ENCODE measurements at places on chromosomes 2 and 18. TPM values are rescaled to one million over a fixed set of nuclear protein-coding genes. Genes with fewer than 3 reads are reported as not detected.

Gene ANKRD30BL
- not detected for total RNA-seq

- no peaks in the 10 kb centered on the region for H3K27me3 ChIP-seq
- peak overlapping the region; percentile 42 for H3K27ac ChIP-seq
- H3K36me3 ChIP-seq: no peaks in the 10 kb centered on the region
- peak overlapping the region; percentile 6 for H3K4me3 ChIP-seq
- H3K4me1 ChIP-seq: peaks cover 26% of the 10 kb centered on the region
These were observed 115.3 kb upstream of the TANK start for GRCh38 chr2:161044921-161045320.

Gene TEX44
- total RNA-seq: not detected

- no peak overlapping the region for H3K4me3 ChIP-seq
- no peak overlapping the region for H3K27ac ChIP-seq
- H3K27me3 ChIP-seq: peaks cover 10% of the 10 kb centered on the region
- H3K4me1 ChIP-seq: no peaks in the 10 kb centered on the region
- H3K36me3 ChIP-seq: no peaks in the 10 kb centered on the region
These were observed 51.0 kb downstream of the POU3F3 start for GRCh38 chr2:104904889-104905288.

- H3K27ac ChIP-seq: no peak overlapping the region
- H3K4me1 ChIP-seq: no peaks in the 10 kb centered on the region
- DNase-seq: no peak
- no peaks in the 10 kb centered on the region for H3K36me3 ChIP-seq
- H3K4me3 ChIP-seq: no peak overlapping the region
- H3K27me3 ChIP-seq: no peaks in the 10 kb centered on the region
These were observed 6.7 kb upstream of the SCN1A start for GRCh38 chr2:166134252-166135151.

Gene GREB1L
- total RNA-seq: 7.8 TPM

DNA sequence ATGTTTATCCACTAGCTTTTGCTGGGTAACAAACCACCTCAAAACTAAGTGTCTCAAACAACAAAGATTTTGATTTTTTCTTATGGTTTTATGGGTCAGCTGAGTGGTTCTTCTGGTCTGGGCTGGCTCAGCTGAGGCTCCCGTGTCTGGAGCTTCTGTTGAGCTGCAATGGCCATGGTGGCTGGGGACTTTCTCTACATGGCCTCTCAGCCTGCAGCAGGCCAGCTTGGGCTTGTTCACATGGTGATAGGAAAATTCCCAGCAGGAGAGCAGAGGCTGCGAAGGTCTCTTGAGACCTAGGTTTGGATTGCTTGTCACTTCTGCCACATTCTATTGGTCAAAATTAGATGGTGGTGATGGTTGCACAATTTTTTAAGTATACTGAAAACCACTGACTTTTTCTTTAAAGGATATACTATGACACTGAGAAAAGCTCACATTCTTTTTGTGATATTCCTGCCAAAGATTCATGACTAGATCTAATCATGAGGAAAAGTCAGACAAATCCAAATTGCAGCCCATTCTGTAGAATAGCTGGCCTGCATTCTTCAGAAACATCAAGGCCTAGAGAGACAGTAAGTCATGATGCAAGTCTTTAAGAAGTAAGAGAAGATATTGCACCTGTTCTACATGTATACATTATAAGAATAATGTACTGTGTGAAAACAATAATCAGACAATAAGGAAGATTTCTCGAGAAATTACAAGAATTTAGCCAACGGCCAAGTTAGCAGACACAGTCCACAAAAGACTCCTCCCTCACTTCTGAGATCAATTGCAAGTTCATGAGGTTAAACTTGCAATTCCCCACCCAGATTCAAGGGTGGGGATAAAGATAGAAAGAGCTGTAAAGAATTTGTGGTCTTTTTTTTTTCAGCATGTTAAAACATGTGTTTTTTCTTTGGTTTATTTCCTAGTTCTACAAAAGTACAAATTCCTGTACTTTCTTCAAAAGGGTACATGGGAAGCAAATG is 35.0 kb upstream of the IL1R2 start:
- no peak overlapping the region for H3K27ac ChIP-seq
- H3K4me1 ChIP-seq: no peaks in the 10 kb centered on the region
- H3K36me3 ChIP-seq: no peaks in the 10 kb centered on the region
- H3K4me3 ChIP-seq: no peak overlapping the region
- no peak for DNase-seq

GRCh38 chr18:55401638-55402191 is 186.3 kb downstream of the TCF4 start:
- peak overlapping the region; percentile 64 for H3K4me3 ChIP-seq
- H3K27ac ChIP-seq: peak overlapping the region; percentile 79
- H3K27me3 ChIP-seq: no peaks in the 10 kb centered on the region

- H3K27ac ChIP-seq: no peak overlapping the region
- no peaks in the 10 kb centered on the region for H3K36me3 ChIP-seq
- no peaks in the 10 kb centered on the region for H3K27me3 ChIP-seq
- no peak for DNase-seq
- H3K4me1 ChIP-seq: no peaks in the 10 kb centered on the region
- H3K4me3 ChIP-seq: no peak overlapping the region
These were observed 22.7 kb upstream of the GCG start for GRCh38 chr2:162174746-162175145.

Gene GNAL
- total RNA-seq: 5.5 TPM

DNA sequence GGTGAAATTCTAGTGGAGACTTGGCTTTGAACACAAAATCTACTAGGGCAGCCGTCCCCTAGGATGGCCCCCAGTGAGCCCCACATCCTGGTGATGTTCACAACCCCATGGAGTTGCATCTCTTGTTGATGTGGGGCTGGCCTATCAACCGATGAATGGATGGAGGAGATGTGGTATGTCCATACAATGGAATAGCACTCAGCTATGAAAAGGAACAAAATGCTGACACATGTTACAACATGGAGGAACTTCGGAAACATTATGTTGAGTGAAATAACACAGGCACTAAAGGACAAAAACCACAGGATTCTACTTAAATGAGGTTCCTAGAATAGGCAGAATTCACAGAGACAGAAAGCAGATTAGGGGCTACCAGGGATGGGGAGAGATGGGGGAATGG is 80.1 kb upstream of the ASAP2 start:
- H3K36me3 ChIP-seq: no peaks in the 10 kb centered on the region
- no peaks in the 10 kb centered on the region for H3K27me3 ChIP-seq
- no peak overlapping the region for H3K4me3 ChIP-seq
- no peak overlapping the region for H3K27ac ChIP-seq
- no peak for DNase-seq

- no peak overlapping the region for H3K4me3 ChIP-seq
- H3K27ac ChIP-seq: no peak overlapping the region
- no peaks in the 10 kb centered on the region for H3K4me1 ChIP-seq
These were observed 78.6 kb downstream of the ANKRD44 start for GRCh38 chr2:197232010-197232409.

Gene ZNG1B
- total RNA-seq: 18.9 TPM

Gene RNF181
- total RNA-seq: 107 TPM

DNA sequence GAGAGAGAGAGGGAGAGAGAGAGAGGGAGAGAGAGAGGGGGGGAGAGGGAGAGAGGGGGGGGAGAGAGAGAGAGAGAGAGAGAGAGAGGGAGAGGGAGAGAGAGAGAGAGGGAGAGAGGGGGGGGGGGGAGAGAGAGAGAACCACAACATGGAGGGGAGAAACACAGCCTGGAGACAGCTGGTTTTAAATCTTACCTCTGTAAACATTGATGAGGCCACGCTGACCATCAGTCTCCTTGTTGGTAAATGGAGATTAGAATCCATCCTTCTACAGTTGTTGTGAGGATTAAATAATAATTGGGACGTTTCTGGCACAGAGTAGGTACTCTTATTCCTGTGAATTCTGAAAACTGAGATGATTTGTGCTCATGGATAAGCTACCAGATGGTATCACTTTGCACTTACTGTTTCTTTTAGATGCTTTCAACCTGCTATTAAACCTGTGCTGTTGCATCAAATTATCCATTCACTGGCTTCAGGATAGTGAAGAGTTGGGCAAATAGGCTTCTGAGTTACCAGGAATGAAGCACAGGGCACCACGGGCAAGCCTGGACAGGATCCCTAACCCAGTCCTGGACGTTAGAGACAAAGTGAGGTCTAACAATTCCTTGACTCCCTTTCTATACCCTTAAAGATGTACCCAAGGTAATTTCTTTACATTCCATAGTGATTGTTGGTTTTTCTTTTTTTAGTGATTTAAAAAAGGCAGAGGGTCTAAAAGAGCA is 318.1 kb downstream of the ZNF521 start:
- H3K4me1 ChIP-seq: no peaks in the 10 kb centered on the region
- no peak for DNase-seq
- H3K36me3 ChIP-seq: no peaks in the 10 kb centered on the region
- H3K27ac ChIP-seq: no peak overlapping the region
- no peaks in the 10 kb centered on the region for H3K27me3 ChIP-seq
- H3K4me3 ChIP-seq: no peak overlapping the region

DNA sequence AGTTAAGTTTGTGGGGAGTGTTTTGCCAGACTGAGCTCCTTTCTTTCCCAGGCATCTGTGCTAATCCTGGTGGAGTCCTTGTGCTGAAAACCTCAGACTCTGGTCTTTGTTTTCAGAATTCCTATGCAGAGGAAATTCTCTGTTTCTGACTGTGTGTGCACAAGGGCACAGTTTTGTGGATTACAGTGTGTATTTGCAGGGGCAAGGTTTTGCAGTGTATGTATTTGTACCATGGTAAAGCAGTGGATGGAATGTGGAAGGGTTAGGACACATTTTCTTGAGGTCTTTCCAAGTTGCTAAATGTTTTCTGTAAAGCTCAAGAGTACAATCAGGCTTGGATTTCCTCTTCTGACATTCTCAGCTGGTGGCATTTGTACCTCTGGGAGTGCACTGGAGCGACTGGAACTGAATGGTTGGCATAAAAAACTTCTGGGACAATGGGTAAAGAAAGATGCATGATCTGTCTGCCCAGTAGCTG is 139.5 kb upstream of the RND3 start:
- H3K4me3 ChIP-seq: no peak overlapping the region
- H3K27me3 ChIP-seq: no peaks in the 10 kb centered on the region
- H3K4me1 ChIP-seq: no peaks in the 10 kb centered on the region
- no peak overlapping the region for H3K27ac ChIP-seq
- no peaks in the 10 kb centered on the region for H3K36me3 ChIP-seq

DNA sequence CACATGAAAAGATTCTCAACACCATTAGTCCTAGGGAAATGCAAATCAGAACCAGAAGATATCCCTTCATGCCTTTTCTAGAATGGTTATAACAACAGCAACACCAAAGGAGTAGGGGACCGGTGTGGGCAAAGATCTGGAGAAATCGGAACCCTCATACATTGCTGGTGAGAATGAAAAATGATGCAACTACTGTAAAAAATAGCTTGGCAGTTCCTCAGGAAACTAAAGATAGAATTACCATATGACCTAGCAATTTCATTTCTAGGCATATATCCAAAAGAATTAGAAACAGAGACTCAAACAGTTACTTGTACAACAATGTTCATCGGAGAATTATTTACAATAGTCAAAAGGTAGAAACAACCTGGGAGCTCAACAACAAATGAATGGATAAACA is 29.2 kb upstream of the CDH7 start:
- H3K36me3 ChIP-seq: no peaks in the 10 kb centered on the region
- no peak overlapping the region for H3K27ac ChIP-seq
- no peak overlapping the region for H3K4me3 ChIP-seq
- DNase-seq: no peak

DNA sequence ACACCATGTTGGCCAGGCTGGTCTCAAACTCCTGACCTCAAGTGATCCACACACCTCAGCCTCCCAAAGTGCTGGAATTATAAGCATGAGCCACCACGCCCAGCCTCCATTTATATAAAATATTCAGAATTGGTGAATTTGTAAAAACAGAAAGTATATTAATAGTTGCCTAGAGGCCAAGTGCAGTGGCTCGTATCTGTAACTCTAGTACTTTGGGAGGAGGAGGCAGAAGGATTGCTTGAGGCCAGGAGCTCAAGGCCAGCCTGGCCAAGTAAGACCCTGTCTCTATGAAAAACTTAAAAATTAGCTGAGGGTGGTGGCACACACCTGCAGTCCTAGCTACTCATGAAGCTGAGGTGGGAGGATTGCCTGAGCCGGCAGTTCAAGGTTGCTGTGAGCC is 89.6 kb downstream of the SLC25A12 start:
- H3K36me3 ChIP-seq: peaks cover 52% of the 10 kb centered on the region
- H3K4me3 ChIP-seq: no peak overlapping the region
- no peaks in the 10 kb centered on the region for H3K27me3 ChIP-seq
- no peak overlapping the region for H3K27ac ChIP-seq

GRCh38 chr2:175930504-175930903 is 71.6 kb downstream of the LNPK start:
- H3K27ac ChIP-seq: peak overlapping the region; percentile 85
- no peak for DNase-seq
- H3K36me3 ChIP-seq: peaks cover 17% of the 10 kb centered on the region
- no peaks in the 10 kb centered on the region for H3K27me3 ChIP-seq
- H3K4me1 ChIP-seq: peaks cover 50% of the 10 kb centered on the region

GRCh38 chr2:66233981-66234380 is 200.9 kb upstream of the MEIS1 start:
- H3K27me3 ChIP-seq: peaks cover 2% of the 10 kb centered on the region
- H3K4me3 ChIP-seq: no peak overlapping the region
- no peak for DNase-seq
- no peak overlapping the region for H3K27ac ChIP-seq
- H3K36me3 ChIP-seq: no peaks in the 10 kb centered on the region

DNA sequence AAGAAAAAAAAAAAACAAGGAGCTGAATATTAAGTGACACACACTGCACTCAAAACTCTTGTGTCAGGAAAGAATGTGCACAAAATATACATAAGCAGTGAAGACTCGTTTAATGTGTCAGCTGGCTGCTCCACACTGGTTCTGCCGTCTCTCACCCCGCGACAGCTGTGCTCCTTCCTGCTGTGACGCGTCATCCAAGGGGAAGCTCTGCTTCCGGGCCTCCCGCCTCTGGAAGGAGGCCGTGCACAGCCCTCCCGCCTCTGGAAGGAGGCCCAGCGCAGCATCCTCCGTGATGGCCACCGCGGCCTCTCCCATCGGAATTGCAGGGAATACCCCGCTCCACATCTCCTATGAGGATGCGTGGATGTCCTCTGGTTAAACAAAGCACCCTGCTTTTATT is 151.0 kb downstream of the HDAC4 start:
- H3K4me1 ChIP-seq: peaks cover 90% of the 10 kb centered on the region
- H3K27me3 ChIP-seq: no peaks in the 10 kb centered on the region
- peak; percentile 86 for DNase-seq
- H3K36me3 ChIP-seq: no peaks in the 10 kb centered on the region
- H3K4me3 ChIP-seq: no peak overlapping the region
- H3K27ac ChIP-seq: peak overlapping the region; percentile 86

DNA sequence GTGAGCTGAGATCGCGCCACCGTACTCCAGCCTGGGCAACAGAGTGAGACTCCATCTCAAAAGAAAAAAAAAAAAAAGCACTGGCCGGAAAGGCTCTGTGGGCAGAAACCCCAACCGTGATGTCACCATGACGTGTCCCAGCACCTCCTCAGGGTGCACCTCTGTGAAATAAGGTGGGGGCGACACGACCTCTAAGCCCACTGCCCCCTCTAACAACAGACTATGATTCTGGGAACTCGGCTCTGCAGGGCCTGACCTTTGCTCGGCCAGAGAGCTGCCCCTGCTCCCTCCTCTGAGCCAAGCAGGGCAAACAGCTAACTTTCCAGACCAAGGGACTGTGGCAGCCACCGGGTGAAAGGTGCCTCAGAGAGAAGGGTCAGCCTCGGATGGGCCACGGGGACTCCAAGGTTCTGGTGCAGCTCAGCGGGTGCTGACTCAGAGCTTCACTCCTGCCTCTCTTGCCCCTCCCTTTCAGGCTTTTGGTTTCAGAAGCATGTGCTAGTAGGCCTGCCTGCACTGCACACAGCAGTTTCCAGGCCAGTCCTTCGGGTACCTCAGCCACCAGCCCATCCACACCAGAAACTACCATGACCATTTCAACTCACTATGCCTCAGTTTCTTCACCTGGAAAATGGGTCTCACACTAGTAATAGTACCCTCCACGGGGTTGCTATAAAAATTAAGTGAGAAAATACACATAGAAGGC is 8.0 kb downstream of the TMBIM1 start:
- peak overlapping the region; percentile 96 for H3K27ac ChIP-seq
- H3K27me3 ChIP-seq: no peaks in the 10 kb centered on the region
- peak; percentile 83 for DNase-seq
- H3K36me3 ChIP-seq: peaks cover 41% of the 10 kb centered on the region

Gene TGFA
- total RNA-seq: 0.22 TPM
